ENCODE measurements at places on chromosomes 5 and 9.

GRCh38 chr9:82513242-82513751 lies 524.7 kb downstream of the SPATA31D1 start:
- DNase-seq: no peak

- DNase-seq: no peak
These were observed 168.1 kb downstream of the FGF1 start for GRCh38 chr5:142517840-142518239.

DNA sequence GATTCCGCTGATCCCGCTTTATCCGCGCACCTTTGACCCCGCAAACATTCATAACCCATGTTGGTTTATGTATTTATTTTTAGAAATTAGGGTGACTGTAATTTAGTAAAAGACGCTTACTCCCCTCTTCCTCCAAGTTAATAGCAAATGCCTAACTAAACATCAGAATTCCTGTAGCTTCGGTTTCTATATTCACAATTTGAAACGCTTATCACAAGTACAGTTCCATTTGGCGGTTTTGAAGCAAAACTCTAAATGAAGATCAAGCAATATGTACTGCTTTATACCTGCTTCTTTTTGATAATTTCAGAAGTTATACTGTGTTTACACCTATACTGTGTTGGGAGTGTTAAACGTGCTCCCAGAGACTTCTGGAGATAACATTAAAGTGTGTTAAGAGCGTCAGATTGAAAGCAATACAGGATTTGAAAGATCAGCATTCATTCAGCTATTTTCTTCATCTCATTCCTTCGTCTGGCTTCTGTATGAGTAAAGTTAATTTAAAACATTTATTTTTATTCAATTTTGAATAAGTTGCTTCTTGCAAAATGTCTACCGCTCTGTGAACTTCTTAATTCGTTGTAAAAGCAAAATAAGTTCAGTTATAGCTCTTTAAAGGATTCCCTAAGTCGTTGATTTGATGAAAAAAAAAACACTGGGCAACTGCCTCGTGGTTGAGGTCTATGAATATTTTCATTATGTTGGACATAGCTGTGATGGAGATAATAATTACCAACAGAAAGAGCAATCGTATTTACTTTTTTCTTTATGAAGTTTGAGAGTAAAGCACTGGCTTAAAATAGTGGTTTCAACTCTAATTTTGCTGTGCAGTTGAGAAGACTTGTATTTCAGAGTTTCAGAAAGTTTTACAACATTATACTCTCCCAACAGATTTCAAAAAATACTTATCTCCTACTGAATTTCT lies 2.5 kb downstream of the PRDM6 start:
- DNase-seq: no peak

DNA sequence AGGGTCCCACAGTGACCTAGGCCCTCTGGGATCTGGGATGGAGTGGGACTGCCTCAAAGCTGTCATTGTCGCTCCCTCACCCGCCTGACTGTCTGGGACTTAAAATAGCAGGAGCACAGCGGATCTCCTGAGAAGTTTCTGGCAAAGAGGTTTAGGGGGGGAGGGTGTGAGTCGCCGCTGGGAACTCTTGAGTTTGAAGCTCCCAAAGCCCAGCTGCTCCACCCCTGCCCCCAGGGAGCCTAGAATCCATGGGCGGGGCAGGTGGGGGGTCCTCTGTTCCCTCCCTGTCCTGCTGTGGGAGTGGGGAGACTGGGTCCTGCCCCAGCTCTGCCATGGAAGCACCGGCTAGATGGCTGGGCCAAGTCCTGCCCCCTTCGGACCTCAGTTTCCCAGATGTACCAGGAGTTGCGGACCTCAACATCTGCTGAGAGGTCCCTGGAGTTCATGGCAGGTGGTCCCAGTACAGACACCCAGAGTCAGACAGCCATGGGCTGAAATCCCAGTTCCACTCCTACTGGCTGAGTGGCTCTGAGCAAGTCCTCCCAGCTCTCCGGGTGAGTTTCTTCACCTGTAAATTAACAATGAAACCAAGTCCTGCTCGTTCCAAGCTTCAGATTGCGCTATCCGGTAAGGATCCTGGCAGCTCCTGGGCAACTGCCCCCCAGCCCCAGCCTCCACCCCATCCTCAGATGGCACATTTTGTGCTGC lies 985 bp upstream of the WDR38 start:
- DNase-seq: no peak

Data from NCI-H1092 (cell line).